ENCODE measurements at places on chromosomes 16 and 17.
A peak's percentile ranks its signal among the peaks of the same experiment; 100 is the strongest.

DNA sequence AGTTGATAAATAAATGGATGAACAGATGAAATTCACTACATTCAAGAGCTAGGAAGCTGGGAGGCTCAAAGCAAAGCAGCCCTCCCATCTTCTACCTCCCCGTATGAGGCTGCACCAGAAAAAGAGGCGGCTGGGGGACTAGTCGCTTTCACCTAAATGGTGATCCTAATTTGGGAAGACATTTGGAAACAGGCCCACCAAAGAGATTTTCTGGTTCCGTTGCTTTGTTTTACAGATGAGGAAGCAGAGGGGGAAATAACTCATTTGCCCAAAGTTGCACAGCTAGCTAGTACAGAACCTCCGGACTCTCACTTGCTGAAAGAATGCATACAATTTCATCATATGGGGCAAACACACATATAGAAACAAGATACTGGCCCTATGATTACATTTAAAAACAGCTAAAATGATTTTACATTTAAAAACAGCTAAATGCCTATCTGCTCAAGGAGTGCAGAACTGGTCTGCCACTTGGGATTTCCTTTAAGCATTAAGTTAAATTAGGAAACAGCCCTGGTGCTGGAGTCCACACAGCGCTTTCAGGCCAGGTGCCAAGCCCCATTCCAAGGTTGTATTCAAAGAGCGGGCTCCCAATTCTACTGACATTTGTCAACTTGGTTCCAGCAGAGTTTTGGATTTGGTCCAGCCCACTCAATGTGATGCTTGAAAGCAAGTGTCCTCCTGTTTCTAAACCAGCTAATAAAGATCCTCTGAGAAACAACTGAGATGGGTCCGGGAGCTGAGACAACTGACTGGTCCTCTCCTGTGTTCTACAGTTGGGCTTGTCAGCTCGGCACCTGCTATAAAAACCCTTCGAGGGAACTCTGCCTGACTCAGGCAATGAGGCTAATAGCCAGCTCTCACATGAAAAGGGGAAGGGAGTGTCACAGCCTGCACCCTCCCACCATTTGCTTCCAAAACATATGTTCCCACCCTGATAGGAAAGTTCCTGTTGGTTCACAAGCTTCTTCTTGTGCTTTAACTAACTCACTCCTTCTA is 11.7 kb downstream of the ERN1 start:
- DNase-seq = no peak

GRCh38 chr17:58335779-58336455 is 7.3 kb upstream of the TSPOAP1 start:
- DNase-seq = peak; percentile 82

DNA sequence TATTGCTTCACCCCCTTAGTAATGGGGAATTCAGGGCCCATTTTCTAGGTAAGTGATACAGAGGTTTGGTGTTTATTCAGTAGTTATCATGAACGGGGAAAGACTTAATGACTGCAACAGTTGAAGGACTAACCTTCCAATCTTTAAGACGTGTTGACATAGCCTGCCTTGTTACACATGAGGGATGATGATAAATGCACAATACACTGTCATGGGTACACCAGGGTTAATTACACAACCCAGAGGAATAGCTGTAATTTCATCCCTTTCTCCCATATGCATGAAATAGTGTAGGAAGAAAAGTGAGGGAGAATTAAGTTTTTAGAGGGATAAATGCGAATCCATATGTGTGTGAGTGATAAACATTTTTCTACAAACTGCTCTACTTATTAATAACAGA is 10.7 kb downstream of the MYH4 start:
- no peak for DNase-seq

DNA sequence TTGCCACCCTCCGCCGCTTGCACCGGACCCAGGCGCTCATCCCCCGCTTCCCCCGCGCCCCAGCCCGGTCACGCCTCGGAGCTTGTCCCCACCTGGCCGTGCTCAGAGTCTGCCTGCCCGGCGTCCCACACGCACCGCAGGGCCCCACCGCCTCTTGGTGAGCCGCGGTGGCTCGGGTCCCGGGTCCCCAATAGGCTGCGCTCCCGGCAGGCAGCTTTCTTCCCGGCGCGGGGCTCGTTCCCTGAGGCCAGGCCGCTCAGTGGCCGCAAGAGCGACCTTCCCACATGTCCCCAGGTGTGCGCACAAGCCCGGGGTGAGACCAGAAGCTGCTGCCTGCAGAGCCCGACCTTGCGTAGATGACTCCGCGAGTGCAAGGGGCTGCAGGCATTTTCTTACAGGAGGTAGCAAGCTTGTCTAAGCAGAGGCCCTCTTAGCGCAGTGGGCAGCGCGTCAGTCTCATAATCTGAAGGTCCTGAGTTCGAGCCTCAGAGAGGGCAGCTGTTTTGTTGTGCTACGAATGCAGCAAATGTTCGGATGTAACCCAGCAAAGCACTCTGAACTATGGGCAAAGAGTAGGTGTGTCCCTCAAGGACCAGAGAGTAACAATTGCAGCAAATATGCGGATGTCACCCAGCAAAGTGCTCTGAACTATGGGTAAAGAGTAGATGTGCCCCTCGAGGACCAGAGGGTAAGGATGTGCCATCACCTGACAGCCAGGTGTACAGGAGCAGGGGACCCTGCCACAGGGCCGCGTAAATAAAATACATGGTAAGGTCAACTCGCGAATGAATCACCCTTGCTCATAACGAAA is 15.6 kb downstream of the TLE7 start:
- no peak for DNase-seq

DNA sequence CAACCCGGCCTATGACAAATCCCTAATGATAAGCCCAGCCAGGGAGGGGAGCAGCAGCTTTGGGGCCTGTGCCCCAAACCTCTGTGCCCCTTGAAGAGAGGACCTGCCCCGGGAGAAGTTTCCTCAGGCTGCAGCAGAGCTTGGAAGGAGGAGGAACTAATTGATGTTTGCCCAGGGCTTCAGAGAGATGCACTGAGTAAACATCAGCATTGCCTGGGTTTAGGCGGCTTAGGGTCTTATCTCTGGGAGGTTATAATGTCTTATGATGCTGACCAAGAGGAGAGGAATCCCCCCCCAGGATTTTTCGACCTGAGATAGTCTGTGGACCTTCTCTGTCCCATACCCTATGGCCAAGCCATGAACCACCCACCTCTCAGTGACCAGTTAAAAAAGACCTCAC is 148.7 kb upstream of the SDK2 start:
- DNase-seq = no peak
